ENCODE measurements at places on chromosomes 11 and 22.

- DNase-seq = no peak
Observed at GRCh38 chr11:46003572-46003971, 81.1 kb downstream of the LARGE2 start.

- no peak for DNase-seq
Observed at GRCh38 chr11:23413057-23413456, 552.8 kb upstream of the CCDC179 start.

DNA sequence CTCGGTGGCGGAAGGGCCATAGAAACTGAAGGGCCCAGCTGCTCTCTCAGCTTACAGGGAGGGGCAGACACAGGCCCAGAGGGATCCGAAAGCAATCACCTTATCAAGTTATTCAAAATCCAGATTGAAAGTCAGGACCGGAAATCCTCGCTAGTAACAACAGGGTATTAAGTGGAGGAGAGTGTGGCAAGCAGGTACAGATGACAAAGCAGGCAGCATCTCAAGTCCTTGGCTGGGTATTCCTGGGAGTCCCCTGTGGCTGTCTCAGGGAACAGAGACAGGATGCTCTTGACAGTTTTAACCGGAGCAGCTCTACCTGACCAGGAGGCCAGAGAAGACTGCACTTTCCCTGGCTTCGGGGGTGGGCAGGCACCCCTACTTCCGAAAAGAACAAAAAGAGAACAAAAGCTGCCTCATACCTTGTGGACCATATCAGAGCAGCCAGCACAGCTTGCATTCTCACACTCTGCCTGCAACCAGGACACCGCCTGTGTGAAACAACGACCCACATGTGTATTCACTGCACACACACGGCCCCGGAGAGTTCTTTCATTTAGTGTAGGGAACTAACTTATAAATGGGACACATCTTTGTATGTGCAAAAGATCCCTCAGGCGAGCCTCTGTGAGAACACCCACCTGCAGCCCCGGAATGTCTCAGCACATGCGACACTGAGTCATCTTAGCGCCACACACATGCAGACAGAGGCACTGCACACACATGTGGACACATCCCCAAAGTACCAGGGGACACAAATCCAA lies 78.3 kb downstream of the MICAL3 start:
- DNase-seq = peak; percentile 22

DNA sequence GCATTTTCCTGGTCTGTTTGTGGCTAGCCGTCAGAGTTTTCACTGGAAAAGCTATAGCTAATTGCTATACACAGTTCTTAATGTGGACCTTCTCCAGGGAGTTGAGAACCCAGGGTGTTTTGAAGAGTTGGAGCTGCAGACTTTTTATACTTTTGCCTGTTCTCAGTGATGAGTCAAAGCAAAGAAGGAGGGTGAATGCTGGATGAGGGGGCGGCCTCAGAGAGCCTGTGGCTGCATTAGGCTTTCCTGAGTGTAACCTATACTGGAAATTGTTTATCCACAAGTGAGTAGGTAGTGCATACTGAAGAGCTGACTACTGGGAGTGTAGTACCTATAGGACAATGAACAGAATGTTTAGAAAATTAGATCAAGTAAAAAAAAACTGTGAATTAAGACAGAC lies 79.7 kb upstream of the HORMAD2 start:
- no peak for DNase-seq

- no peak for DNase-seq
Observed at GRCh38 chr11:61700212-61700611, 20.0 kb downstream of the DAGLA start.

DNA sequence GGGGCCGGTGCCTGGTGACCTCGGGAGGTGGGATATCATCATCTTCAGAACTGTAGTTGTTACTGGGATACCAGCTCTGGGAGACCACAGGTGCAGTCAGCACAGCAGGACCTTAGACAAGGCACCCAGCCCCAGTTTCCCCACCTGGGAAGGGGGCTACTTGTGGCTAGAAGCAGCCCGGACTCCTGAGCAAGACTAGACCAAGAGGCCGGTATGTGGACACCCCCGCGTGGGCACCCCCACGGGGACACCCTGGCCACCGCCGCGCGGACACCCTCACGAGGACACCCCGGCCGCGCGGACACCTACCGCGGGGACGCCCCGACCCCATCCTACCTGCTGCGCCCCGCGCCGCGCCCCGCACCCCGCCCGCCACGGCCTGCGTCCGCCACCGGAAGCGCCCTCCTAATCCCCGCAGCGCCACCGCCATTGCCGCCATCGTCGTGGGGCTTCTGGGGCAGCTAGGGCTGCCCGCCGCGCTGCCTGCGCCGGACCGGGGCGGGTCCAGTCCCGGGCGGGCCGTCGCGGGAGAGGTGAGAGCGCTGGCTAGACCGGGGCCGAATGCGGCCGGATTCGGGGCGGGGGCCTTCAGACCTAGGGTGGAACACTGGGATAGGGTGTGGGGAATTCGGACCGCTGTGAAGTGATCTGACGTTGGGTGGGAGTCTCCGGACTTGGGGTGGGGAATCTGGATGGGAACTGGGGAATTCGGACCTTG lies at the start of the genes COMT and TXNRD2:
COMT (plus strand) TSS at position 408 of the 718 bp plus-strand sequence. CDS start 20,755 bp downstream, outside the sequence.
TXNRD2 (minus strand) TSS at position 454 of the 718 bp plus-strand sequence; CDS start at position 439, 15 bp downstream.
- no peak for DNase-seq

DNA sequence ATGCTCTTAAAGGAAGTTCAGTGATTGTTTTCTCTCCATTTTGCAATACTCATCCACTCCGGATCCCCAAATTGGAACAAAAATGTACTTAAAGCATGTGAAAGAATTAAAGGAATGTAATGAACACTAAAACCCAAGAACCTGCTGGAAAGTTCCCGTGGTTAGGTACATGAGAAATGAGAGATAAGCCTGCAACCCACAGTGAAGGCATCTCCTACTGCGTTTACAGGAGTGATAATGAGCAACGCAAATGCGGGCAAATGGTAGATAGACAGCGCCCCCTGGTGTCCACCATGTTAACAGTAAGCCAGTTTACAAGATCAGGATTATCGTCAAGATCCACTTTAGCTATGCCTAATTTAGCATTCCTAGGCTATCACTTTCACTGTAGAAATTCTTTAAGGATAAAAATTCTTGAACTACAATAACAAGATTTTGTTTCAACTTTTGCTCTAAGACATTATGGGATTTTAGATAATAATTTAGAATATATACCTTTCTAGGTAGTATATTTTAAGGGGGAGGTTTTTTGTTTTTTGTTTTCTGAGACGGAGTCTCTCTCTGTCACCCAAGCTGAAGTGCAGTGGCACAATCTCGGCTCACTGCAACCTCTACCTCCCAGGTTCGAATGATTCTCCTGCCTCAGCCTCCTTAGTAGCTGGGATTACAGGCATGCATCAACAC lies 29.9 kb downstream of the ALG9 start:
- DNase-seq = peak; percentile 62

DNA sequence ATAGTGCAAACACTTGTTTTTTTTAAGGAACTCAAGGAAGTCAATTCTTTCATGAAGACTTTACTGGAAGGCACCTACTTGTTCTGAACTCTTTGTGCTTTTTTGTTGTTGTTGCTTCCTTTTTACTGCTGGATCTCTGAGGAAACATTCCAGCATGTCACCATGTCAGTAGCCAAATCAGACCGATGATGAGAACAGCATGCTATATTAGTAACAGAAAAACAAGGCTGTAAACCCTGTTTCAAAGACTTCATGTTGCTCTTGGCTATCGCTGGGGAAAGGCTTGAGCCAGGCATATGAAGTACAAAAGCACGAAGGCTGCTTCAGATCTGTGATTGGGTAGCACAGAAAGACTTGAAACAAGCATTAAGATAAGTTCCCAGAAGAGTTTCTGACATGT lies 125.6 kb upstream of the SLC5A12 start:
- no peak for DNase-seq

- DNase-seq = no peak
Observed at GRCh38 chr11:128496692-128497060, 90.7 kb downstream of the ETS1 start.

GRCh38 chr22:29689880-29690213 lies 30.0 kb upstream of the CABP7 start:
- no peak for DNase-seq

GRCh38 chr22:19038728-19039447 lies 83.3 kb downstream of the DGCR2 start:
- DNase-seq = no peak

DNA sequence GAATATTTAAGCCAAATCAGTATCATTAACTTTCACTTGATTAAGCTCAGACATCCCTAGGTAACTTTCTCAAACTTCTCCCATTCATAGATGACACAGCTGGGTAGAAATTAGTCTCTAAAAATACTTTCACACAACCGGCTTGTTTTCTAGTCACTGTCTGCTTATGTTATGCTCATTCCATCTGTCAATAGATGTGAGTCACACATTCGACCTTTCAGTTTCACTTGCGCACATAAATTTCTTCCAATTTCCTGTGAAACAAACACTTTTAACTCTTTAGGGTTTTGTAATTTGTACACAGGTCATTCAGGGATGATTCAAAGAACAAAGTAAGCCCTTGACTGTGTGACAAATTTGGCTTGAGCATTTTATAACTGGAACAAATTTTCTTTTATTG lies 723.0 kb downstream of the KCNA4 start:
- DNase-seq = peak; percentile 3

- no peak for DNase-seq
Observed at GRCh38 chr11:13009476-13009920, 382 bp downstream of the RASSF10 start.

DNA sequence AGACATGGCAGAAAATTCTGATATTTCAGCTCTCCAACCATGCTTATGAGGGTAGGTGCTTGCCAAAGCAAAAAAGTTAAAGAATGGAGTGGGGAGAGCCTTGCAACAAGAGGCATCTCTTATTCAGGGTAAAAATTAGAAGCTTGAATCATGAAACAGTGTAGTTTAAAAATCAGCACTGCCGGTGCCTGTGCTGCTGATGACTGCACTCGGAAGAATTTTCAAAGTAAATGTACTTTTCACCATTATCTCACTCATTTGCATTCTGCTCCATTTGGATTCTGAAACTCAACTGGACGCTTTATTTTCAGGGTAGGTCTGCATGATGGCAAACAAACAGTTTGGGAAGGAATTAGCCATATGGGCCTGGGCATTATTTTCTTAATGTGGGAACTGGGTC lies 126.3 kb downstream of the KIRREL3 start:
- no peak for DNase-seq

DNA sequence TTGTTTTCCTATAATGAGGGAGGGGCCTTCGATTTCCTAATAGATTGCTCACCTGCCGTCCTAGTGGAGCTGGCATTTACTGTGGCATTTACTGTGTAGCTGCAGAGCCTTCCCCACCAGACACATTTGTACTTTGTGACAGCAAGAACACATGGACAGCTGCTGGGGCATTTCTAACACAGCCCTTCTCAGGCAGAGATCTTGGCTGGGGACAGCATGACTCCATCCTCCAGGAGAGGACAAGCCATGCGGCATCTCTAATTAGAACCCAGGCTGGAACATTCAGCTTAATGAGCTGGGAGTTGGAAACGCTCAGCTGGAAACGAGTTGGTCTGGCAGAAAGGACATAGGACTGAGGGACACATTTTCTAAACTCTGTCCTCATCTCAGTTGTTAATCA lies 887.5 kb downstream of the NTM start:
- DNase-seq = no peak

DNA sequence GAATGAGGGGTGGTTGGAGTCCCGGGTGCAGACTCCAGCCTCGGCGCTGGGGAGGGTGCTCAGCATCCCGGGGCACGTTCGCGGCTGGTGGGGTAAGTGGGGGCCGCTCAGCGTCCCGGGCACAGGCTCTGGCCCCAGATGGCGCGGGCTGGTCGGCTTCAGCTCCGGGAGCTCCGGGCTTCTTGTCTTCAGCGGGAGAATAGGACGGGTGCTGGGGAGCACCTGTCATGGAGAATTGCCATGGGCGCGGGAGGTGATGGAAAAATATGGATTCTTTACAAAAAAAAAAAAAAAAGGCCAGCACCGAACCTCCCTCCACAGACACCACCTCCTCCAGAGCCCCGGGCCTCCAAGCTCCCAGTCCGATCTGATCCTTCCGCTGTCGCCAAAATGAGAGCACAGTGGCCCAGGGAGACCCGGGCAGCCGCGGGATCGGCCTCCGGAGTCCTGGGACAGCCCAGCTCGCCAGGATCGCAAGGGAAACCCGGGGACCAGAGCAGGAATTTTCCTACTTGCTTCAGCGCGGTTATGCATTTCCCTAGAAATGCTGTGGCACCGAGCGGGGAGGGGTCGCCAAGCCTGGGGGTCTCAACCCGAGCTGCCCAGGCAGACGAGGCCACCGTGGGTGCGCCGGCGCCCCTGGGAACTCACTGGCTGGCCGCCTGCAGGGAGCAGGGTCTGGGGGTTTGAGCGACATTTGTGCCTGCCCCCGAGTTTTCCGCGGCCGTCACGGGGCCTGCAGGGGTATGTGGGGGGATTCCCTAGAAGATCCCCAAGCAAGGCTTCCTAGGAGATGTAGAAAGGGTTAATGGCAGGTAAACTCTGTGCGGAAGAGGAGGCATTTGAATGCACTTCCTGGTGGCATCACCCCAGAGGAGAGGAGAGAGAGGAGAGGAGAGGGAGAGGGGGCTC lies 1336.9 kb downstream of the BRD1 start:
- no peak for DNase-seq

DNA sequence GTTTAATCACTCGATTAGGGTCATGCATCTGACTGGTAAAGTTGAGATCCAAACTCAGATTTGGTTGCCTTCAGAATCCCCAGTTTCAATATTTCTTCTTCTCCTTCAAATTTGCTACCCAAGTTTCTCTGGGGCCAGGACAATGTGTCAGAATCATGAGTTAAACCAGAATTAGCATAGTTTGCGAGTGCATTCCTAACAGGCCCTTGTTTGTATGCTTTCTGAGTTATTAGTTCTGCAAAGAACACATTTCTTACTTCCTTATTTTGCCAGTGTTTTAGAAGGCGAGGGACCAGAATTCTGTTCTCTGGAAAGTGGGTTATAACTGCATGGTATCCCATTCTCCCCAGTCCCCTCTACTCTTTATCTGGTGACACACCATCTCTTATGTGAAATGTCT lies 112.0 kb downstream of the ARL14EP start:
- no peak for DNase-seq

DNA sequence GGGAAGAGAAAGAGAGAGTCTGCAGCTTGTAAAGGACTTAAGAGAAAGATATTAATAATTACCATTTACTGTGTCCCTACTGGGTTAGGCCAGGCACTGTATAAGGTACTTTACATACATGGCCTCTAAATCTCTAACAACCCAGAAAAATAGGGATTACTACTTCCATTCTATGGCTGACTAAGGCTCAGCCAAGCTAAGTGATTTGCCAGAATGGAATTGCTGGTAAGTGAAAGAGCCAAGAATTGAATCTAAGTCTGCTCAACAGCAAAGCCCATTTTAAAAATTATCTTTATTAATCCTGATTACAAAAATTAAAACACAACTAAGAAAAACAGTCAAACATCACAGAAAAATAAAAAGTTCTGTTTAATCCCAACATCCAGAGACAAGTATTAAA lies 21.4 kb downstream of the XRRA1 start:
- no peak for DNase-seq

GRCh38 chr11:116257092-116257491 lies 515.7 kb downstream of the BUD13 start:
- no peak for DNase-seq

GRCh38 chr11:64456509-64457320 lies 97.8 kb downstream of the RPS6KA4 start:
- DNase-seq = no peak

- DNase-seq = no peak
Observed at GRCh38 chr22:27318516-27318915, 483.0 kb downstream of the MN1 start.

GRCh38 chr22:22196018-22196533 lies 48.5 kb upstream of the VPREB1 start:
- peak; percentile 67 for DNase-seq

- no peak for DNase-seq
Observed at GRCh38 chr11:10443721-10444235, 11.3 kb upstream of the AMPD3 start.

GRCh38 chr11:110173811-110174644 lies 80.8 kb downstream of the ZC3H12C start:
- DNase-seq = peak; percentile 24
